T-helper 9 cell (primary cell): ENCODE measurements at places on chromosomes 5 and 9.
A peak's percentile ranks its signal among the peaks of the same experiment; 100 is the strongest.

GRCh38 chr5:45189042-45189441, 380.3 kb downstream of the MRPS30 start:
- no peak for DNase-seq

- DNase-seq, result no peak
These were observed 481.7 kb upstream of the CLINT1 start for GRCh38 chr5:158340608-158341007.

- no peak for DNase-seq
These were observed 101.1 kb downstream of the TMEM215 start for GRCh38 chr9:32884482-32884881.

GRCh38 chr5:135887447-135887864, 8.2 kb downstream of the IL9 start:
- peak; percentile 44 for DNase-seq

GRCh38 chr9:21789541-21790037, 12.8 kb upstream of the MTAP start:
- peak; percentile 27 for DNase-seq

GRCh38 chr9:136198605-136199083, 6.3 kb downstream of the LHX3 start:
- no peak for DNase-seq

GRCh38 chr5:2123874-2124273, 241.1 kb upstream of the IRX4 start:
- DNase-seq, result no peak

GRCh38 chr9:95004411-95005277, 278.1 kb downstream of the AOPEP start:
- no peak for DNase-seq

DNA sequence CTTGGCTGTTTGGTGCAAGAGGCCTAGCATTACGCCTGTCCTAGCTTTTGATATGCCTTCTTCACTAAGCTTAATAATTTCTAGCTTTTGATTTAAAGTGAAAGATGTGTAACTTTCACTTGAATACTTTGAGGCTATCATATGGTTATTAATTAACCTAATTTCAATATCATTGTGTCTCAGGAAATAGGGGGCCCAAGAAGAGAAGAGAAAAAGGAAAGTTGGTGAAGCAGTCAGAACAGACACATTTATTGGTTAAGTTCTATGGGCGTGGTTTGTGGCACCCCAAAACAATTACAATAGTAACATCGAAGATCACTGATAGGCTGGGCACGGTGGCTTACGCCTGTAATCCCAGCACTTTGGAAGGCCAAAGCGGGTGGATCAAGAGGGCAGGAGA, 40.9 kb upstream of the F2RL2 start:
- no peak for DNase-seq

DNA sequence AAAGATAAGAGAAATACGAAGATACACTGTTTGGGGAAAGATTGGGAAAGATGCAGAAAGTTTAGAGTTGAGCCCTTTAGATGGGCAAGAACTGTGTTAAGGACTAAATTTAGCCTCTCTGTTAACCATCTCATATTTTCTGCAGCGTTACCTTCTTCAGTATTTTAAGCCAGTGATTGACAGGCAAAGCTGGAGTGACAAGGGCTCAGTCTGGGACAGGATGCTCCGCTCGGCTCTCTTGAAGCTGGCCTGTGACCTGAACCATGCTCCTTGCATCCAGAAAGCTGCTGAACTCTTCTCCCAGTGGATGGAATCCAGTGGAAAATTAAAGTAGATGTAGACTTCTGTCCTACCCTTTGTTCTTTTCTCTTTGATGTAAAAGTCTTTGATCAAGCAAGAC, 26.4 kb upstream of the LNPEP start:
- DNase-seq, result no peak

DNA sequence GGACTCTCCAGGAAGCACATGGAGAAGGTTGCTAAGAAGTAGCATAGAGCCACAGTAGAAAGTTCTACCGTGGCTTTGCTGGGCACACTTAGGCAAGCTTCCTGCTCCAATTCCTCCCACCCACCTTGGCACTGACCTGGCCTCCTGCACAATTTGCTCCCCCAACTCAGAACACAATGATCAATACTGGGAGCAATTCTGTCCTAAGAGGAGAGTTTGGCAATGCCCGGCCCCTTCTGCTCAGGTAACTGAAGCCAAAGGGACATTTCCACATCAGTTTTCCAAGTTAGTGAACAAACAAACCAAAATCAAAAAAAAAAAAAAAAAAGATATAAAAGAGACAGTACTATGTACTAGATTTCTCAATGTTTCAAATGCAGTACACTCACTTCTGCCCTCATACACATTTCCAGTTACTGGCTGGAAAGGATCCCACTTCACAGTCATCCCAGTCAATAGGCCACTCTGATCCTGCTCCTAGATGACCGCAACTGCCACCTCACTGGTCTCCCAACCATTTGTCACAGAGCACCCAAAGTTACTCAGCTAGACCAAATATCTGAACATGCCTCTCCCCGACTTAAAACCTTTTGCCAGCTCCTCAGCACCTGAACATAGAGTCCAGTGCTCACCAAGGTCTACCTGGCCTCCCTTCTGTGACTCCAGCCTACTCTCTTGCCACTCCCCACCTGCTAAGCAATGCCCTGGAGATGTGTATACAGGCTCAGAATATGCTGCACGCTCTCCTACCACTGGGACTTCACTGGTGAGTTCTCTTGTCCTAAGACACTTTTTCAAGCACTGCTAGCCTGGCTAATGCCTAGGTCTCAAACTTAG, 21.3 kb downstream of the ABCA1 start:
- no peak for DNase-seq

DNA sequence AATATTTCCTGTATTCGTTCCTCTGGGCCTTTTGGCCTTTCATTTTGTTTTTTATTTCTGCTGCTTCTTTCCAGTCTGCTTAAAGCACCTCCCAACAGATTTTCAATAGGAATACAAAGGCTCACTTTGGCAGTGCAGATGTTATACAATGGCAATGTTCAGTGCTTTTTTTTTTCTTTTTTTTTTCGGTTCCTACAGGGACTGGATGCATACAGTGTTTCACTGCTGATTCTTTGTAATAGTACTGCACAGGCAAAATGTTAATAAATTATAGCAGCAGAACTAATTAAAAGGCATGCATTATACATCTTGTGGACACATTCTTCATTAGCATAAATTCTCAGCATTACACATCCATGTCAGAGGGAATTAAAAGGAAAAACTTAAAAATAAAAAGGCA, 356.6 kb upstream of the C9orf72 start:
- DNase-seq, result no peak

DNA sequence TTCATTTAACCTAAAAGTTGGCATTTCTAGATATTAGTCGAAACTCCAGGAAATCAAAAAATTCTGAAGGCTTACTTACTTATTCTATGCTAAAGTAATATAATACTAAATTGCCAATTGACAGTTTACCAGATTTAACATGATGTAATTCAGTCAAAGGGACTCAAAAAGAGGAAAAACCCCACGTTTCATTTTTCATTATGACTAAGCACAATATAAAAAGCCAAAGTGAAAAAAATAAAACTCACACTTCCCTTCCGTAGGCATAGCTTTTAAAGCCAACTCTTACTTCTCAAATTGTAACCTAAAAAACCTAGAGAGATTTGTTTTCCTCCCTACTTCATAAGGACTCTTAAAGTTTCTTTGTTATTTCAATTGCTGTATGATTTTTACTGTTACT, 146.6 kb downstream of the RAPGEF6 start:
- no peak for DNase-seq

DNA sequence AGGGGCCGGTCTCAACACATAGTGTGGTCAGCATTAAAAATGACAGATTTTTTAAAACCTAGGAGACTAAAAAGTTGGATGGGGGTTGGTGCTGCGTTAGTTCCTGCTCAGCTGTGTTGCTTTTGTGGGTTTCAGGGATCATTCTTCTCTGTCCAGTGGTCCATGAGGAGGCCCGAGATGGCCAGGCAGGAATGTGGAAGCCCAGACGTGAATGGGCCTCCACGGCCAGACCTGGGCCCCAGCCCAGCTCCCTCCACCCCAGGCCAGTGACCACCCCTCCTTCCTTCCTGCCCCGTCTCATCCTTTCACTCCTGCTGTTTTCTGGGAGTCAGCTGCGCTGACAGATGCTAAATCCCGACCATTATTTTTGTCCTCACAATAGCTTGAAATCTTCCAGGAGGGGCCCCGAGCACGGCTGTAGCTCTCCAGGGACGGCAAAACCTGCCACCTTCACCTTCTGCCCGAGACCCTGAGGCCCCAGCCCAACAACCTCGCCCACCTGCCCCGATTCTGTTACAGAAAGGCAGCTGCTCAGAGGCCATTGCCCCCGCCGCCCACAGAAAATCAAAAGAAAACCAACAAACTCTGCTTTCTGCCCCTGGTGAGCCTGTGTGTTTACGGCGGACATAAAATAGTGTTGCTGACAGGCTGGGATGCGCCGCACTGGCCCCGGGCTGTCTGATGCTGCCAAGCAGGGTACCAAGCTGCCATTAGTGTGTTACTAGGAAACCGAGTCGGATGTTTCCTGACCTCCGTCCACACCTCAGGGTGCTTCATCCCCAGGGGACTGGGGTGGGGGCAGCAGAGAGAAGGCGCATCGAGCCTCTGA, 83.7 kb upstream of the SARDH start:
- DNase-seq, result no peak
